ENCODE measurements at places on chromosomes 1 and 21. TPM values are rescaled to one million over a fixed set of nuclear protein-coding genes. Genes with fewer than 3 reads are reported as not detected.

The INTS3 gene
- total RNA-seq = 58.8 TPM

GRCh38 chr1:203120325-203121153, 7.0 kb upstream of the ADORA1 start:
- DNase-seq = no peak
- no peaks in the 10 kb centered on the region for H3K36me3 ChIP-seq
- H3K4me1 ChIP-seq = peaks cover 5% of the 10 kb centered on the region
- H3K27ac ChIP-seq = no peak overlapping the region
- no peak overlapping the region for H3K4me3 ChIP-seq
- H3K27me3 ChIP-seq = peaks cover 29% of the 10 kb centered on the region

The BEST4 gene
- total RNA-seq = 0.84 TPM

The RIMKLA gene
- 5.4 TPM for total RNA-seq

GRCh38 chr1:183443011-183443410, 24.8 kb upstream of the NMNAT2 start:
- no peak overlapping the region for H3K27ac ChIP-seq
- no peak overlapping the region for H3K4me3 ChIP-seq
- no peaks in the 10 kb centered on the region for H3K4me1 ChIP-seq
- H3K27me3 ChIP-seq = no peaks in the 10 kb centered on the region
- H3K36me3 ChIP-seq = no peaks in the 10 kb centered on the region

GRCh38 chr1:247337250-247337746, 5.6 kb upstream of the ZNF496 start:
- H3K27me3 ChIP-seq = no peaks in the 10 kb centered on the region
- no peak overlapping the region for H3K4me3 ChIP-seq
- no peak overlapping the region for H3K27ac ChIP-seq
- no peak for DNase-seq
- peaks cover 30% of the 10 kb centered on the region for H3K4me1 ChIP-seq

- no peaks in the 10 kb centered on the region for H3K36me3 ChIP-seq
- H3K4me3 ChIP-seq = no peak overlapping the region
- no peak for DNase-seq
- no peaks in the 10 kb centered on the region for H3K4me1 ChIP-seq
- H3K27ac ChIP-seq = no peak overlapping the region
Observed at GRCh38 chr1:60727552-60727951, 354.8 kb upstream of the NFIA start.

The SCAF4 gene
- 27.0 TPM for total RNA-seq
